Stimulated activated CD4-positive, alpha-beta T cell treated with anti-CD3 and anti-CD28 coated beads, Interleukin-4, amount 100 ng/mL, for 48 hours (primary cell): ENCODE measurements at places on chromosomes 13 and 19.

DNA sequence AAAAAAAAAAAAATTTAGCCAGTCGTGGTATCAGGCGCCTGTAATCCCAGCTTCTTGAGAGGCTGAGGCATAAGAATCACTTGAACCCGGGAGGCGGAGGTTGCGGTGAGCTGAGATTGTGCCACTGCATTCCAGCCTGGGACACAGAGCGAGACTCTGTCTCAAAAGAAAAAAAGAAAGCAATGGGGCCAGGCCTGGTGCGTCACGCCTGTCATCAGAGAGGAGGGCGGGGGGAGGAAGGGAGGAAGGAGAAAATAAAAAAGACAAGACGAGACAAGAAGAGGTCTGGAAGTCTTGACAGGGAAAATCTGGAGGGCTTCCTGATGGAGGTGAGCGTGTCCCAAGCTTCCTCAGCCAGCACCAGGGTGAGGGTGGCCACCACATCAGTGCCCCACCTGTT, 54.9 kb upstream of the PTPRS start:
- DNase-seq, result no peak

- no peak for DNase-seq
These were observed 739 bp upstream of the ILF3 start for GRCh38 chr19:10653482-10653731.

DNA sequence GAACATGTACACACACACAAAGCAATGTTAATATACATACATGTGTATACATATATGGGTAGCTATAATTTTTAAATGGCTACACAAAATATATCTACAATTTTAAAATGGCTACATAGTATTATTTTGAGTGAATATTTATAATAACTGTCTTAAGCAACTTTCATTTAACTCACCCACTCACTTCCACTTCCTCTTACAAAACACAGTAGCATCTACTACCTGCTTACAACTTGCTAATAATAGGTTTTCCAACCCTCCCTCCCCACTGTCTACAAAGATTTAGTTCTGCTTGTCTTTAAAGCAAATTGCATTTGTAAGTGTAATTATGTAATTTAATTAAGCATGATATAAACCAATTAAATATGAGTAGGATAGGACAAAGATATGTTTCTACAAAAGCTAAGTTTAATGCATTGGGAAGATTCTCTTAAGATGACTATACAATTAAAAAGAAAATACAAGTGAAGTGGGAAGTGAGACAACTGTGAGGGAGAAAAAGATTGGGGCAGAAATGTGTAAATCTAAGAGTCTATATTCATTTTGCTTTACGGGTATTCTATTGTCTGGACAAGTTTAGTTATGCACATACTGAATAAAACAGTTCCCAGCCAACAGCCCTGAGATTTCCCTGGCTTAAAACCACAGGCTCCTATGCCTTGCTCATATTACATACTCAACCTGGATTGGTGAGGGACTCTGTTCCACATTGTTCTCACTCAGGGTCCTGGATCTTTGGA, 583.1 kb downstream of the EFNB2 start:
- no peak for DNase-seq

DNA sequence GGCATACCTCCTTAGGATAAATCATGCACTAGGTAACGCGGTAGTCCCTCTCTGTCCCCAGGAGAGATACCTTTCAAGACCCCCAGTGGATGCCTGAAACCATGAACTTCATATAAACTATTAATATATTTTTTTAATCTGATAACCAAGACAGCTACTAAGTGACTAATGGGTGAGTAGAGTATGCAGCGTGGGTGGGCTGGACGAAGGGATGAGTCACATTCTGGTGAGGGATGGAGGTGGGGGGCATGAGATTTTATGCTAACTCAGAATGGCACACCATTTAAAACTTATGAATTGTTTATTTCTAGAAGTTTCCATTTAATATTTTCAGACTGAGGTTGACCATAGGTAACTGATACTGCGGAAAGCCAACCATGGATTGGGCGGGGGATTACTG, 46.2 kb downstream of the CDK8 start:
- DNase-seq, result no peak

DNA sequence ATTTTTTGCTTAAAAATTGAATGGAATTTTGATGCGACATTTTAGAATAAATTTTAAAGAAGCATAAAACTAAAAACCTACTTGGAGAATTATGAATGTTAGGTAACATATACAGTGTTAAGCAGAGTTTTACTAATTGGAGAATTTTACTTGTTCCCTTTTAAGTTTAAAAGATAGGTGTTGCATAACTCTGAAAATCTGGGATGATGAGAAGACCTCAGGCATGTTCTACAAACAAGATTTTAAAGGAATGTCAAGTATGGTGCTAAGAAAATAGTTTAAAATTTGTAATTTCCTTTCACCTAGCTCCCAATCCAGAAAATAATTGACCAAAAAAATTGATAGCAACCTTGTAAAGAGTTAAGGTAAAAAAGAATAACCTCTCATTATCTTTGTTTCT, 135.8 kb downstream of the RFC3 start:
- no peak for DNase-seq

- no peak for DNase-seq
These were observed 64.9 kb downstream of the MZT1 start for GRCh38 chr13:72662548-72662947.

GRCh38 chr13:75217949-75218348, 264.0 kb downstream of the TBC1D4 start:
- no peak for DNase-seq

DNA sequence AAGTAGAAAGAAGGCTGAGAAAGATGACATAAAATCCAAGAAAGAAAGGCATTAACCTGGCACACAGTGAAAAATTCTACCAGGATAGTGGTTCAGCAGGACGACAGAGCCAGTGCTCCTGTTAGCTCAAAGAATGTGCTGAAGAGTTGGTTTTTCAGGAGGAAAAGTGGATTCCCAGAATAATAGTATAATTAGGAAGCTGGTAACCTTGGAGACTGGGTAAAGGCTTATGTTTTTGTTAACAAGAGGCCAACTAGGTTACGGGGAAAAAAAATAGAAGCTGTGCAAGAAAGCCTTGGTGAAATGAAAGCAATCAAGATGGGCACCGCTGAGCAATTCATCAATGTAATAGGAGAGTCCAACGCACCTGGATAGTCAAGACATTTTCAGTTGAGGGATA, 54.7 kb downstream of the SLC15A1 start:
- DNase-seq, result no peak

- no peak for DNase-seq
These were observed 432 bp downstream of the ZNF611 start for GRCh38 chr19:52734331-52734892.

- no peak for DNase-seq
These were observed 24.7 kb downstream of the NFIX start for GRCh38 chr19:13020002-13020414.

GRCh38 chr13:30186634-30187415, 120.5 kb downstream of the KATNAL1 start:
- DNase-seq, result no peak

DNA sequence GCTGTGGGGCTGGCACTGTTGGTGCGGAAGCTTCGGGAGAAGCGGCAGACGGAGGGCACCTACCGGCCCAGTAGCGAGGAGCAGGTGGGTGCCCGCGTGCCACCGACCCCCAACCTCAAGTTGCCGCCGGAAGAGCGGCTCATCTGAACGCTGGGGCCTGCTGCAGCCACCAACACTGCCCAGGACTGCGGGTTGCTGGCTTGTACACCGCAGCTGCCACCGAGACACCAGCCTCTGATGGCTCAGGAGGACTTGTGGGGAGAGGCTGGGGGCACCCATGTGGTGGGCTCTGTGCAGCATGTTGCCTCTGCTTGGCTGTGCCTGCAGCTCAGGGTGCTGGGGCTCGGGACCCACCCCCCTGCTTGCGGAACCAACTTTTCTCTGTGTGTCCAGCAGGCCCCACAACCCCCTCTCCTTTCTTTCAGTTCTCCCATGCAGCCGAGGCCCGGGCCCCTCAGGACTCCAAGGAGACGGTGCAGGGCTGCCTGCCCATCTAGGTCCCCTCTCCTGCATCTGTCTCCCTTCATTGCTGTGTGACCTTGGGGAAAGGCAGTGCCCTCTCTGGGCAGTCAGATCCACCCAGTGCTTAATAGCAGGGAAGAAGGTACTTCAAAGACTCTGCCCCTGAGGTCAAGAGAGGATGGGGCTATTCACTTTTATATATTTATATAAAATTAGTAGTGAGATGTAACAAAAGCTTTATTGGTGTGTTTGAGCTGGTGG, 2.6 kb downstream of the CRB3 start:
- no peak for DNase-seq

DNA sequence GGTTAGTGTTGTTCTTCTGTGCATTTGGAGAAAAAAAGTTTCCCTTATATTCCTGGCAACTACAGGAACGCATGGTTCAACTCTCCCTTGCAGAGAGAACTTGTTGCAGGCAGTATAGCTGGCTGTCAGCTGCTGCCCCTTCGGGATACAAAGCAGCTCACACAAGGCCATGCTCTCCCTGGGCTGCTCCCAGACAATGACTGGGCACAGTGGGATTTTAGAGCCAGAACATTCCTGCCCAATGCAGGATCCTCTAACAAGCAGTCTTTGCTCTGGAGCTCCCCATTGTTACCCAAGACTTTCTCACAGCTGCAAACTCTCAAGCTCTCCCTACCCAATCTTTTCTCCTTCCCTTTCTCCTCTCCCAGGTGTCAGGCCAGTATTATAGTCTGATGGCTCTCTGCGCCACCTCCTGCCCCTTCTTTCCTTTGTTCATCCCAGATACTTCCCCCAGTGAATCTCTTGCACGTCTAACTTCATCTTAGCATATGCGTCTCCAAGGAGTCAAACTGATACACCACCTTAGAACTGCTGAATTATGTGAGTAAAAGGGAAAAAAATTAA, 27.5 kb upstream of the SERPINE3 start:
- DNase-seq, result no peak

DNA sequence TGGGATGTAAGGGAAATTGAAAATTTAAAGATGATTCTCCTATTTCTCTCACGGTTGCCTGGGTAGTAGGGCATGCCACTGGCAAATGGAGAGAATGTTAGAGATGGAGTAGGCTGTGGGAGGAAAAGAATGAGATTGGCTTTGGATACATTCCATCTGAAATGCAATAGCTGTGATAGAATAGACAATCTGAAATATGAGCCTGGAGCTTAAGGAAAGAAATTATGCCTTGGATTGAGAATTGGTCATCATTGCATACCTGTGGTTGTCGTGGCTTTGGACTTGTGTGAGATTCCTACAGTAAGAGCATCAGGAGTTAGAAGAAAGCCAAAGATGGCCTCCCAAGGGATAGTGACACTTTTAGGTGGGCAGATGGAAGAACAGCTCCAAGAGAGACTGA, 305.1 kb upstream of the SLC10A2 start:
- no peak for DNase-seq

DNA sequence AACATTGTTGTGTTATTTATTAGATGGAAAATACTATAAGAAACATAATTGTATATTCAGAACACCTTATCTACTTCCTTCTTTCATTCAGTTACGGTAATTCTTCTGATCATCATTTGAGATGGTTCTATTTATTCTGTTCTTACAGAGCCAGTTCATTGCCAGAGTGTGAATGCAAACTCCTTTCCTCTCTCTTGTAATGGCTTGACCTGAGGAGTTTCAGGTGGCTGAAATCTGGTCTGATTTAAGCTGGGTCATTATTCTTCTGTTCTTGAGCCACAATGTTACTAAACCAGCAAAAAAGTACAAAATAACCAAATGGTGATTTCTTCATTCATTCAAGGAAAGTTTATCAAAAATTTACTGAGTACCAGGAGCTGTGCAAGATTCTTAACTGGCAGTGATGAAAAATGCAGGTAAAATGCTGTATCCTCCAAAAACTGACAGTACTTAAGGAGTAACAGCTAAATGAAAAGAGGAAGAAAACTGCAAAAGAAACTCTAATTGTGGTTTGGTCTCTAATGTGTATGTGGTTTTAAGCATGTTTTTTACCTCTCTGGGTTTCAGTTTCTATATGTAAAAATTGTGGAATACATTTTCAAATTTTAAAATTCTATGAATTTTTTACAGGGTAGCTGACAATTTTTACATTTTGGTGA, 182.4 kb upstream of the UFM1 start:
- no peak for DNase-seq

GRCh38 chr19:47794526-47794925, 9.8 kb downstream of the TPRX1 start:
- DNase-seq, result no peak

DNA sequence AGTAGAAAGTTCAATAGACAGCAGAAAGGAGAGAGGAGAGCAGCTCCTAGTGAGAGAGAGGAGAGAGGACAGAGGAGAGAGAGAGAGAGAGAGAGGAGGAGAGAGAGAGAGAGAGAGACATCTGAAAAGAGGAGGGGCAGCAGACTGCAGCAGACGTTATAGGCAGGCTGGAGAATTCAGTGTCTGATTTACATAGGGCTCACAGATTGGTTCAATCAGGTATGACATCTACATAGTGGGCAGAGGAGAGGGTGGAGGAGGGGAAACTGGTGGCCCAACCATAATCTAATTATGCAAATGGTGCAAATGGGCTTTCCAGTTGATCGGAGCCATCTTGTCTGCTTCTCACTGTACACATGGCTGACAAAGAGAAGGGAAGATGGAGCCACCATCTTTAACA, 221.3 kb upstream of the TRPC4 start:
- DNase-seq, result no peak

- no peak for DNase-seq
These were observed 358.7 kb downstream of the RFC3 start for GRCh38 chr13:34176633-34177032.

DNA sequence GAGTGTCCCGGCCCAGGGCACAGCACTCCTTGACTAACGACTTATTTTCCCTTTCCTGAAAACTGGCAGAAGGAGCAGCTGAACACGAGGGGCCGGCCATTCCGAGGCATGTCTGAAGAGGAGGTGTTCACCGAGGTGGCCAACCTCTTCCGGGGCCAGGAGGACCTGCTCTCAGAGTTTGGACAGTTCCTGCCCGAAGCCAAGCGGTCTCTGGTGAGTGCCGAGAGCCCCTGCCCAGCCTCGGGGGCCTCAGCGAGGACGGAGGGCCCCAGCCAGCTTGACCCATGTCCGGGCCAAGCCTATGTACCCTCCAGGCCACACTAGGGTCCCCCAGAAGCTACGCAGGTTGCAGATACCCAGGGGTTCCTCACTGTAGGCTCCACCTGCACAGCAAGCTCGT, 17.7 kb downstream of the SIN3B start:
- DNase-seq, result no peak

DNA sequence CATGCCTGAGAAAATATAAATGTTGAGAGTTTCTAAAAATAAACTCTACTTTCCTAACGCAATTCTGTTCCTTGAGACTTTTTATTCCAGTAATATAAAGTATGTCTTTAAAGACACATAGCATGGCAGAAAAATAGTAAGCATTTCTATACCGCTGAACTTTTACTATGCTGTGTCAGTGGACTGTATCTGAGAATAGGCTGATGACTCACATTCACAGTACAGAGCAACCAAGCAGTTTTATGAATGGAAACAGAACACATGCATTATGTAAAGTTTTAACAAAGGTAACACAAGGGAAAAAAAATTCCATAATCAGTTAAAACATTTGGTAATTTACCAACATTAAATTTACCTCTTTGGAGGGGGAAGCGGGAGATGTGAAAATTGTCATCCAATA, 38.4 kb downstream of the ZDHHC20 start:
- no peak for DNase-seq

DNA sequence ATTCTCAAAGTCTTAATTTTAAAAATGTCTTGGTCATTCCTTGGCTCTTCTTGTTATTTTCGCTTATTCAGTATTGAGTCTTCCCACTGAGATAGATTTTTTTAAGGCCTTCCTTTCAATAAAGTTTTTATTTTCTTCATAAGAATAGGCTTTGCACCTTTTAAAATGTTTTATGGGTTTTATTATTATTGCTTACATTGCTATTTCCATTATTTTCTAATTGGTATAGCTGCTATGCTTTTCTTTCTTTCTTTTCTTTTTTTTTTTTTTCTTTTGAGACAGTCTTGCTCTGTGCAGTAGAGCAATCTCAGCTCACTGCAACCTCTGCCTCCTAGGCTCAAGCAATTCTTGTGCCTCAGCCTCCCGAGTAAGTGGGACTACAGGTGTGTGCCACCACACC, 195.7 kb downstream of the PDS5B start:
- no peak for DNase-seq
